ENCODE measurements at places on chromosomes 4 and X.

- DNase-seq: no peak
Observed at GRCh38 chr4:56433280-56433679, 2.1 kb downstream of the PPAT start.

GRCh38 chr4:157509341-157509740 is 288.8 kb downstream of the GRIA2 start:
- DNase-seq: no peak

DNA sequence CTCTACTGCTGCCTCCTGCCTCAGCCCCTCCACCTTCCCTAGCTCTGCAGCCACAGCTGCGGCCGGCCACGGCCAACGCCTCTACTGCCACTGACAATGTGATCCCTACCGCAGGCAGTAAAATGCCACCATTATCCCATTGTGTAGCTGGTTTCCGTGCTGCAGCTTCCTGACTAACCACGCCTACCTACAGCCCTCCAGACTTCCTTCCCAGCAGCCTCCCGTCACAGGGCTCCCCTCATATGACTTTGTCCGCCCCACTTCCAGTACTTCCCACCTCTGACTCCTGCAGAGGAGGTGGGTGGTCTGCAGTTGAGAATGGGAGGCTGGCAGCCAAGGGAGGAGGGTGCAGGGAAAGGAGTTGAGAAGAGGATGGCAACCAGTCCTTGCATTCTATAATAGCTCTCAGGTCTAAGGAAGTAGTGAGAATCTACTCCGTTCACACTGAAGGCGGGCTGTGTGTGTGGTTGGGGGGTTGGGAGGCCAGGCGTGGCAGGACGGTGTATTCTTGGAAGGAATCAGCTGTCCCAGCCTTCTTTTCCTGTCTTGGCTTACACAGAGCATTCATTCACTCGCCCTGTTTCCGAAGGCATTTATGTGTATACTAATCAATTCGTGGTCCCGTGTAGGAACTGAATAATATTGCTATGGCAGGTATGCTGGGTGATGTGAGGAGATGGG is 33.1 kb upstream of the USP51 start:
- no peak for DNase-seq

DNA sequence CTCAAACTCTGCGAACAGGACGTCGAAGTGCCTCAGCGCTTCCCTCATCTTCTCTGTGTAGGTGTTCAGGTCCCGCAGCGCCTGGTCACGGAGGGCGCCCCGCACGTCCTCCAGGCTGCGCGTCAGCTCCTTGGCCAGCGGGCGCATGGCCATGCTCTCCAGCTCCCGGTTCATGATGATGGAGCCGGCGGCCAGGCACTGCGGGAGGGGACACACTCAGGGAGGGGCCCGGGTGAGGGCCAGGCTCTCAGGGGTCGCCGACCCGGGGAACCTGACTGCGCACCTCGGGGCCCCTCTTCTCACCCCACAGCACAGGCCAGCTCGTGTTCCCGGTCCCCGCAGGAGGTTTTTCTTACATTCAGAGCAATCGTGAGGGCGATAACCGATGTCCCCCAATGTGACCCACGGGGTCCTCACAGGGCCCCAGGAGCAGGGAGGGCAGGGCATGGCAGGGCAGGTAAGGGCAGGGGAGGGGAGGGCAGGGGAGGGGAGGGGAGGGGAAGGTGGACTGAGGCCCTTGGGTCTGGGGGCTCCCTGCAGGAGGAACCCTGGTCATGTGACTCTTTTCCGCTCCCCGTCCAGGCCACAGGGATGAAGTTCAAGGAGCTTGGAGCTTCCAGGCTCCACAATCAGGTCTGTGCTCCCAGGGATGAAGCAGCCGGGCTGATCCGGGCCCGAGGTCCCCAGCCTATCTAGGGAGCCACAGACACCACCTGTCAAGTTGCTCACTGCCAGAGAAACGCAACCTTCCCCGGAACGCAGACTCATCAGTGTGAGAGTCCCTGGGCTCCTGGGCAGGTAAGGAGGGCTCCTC is 77.8 kb upstream of the MXD4 start:
- DNase-seq: no peak

GRCh38 chrX:129747533-129747932 is 8.8 kb downstream of the XPNPEP2 start:
- DNase-seq: no peak
